ENCODE measurements at places on chromosomes 11 and 22.

DNA sequence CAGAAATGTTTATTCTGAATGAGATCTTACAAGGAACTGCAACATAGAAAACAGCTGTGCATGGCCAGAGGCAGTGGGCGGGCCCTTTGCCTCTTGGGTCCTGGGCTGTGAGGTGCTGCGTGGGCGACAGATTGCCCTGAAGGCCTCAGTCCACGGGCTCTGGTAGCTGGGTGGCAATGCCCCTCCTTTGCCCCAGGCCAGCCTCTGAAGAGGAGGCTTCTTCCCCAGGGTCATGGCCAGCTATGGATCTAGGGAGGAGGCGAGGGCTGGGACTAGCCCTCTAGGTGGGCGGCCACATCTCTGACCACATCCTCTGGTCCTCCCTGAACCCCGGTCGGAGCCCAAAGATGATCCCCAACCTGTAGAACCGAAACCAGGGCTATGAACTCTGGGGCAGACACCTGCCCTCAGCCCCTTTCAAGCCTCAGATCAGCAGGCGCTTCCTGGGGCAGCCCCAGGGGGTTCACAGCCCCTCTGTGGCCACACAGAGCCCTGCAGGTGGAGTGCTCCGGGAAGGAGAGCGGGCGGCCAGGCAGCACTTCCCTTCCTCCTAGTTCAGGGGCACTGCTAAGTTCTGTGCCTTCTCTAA lies 6.6 kb upstream of the CDC42BPG start:
- no peak for DNase-seq

DNA sequence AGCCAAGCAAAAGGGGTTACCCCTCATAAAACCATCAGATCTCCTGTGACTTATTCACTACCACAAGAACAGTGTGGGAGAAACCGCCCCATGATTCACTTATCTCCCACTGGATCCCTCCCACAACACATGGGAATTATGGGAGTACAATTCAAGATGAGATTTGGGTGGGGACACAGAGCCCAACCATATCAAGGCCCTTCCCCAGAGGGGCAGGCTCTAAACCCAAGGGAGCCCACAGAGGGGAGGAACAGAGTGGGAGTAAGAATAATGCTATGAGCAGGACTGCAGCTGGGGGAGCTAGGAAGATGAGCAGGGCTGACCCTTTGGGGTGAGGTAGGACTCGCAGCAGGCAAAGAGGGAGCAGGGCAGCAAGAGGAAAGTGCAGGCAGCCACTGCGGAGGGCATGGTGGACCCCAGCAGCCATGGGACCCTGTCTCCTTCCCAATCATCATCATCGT lies 59.3 kb downstream of the CD82 start:
- no peak for DNase-seq

- peak; percentile 51 for DNase-seq
Observed at GRCh38 chr22:38313384-38313955, 3.8 kb downstream of the CSNK1E start.

- no peak for DNase-seq
Observed at GRCh38 chr11:102012946-102013345, 34.3 kb upstream of the CFAP300 start.

DNA sequence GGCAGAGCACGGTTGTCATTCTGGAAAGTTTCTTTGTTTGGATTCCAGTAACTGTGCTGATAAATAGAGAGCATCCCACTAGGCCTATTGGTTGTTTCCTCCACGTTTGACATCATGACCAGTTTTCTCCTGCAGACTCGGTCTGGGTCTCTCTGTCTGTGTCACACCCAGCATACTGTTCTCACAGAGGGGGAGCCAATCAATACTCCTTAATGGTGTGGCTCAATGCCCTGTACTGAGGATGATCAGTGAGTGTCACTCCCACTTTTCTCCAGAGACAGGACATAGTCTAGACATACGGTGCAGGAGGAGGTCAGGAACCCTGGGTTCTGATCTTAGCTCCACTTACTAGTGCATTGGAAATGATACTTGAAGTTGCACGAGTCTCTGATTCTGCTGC lies 88.2 kb upstream of the BLID start:
- no peak for DNase-seq

DNA sequence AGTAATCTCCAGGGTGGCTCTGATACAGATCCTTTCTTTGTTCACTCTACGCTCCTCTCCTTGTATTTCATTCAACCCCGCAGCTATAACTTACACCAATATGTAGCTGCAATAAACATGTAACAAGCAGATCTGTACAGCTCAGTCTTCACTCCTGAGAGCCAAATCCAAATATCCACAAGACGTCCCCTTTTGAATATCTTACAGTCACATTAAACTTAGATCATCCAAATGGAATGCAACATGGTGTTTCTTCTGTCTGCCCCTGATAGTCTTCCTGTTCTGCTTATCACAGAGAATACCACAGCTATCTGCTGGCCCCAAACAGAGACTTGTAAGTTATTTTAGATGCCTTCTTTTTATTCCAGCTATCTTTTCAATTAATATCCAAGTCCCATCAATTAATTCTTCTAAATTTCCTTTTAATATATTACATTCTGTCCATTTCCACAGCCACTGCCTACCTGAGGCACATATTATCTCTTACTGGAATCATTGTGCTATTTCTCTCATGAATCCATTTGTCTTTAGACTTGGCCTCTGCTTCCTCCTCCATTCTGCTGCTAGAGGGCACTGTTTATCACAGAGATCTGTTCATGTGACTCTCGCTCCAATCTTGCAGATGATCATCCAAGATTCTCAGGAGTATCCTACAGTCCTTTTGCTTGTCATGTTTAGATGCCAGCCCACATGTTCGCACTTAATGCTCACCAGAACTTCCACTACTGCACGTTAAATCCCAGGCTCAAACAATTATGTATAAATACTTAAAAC lies 908.6 kb downstream of the NTM start:
- DNase-seq, result no peak

DNA sequence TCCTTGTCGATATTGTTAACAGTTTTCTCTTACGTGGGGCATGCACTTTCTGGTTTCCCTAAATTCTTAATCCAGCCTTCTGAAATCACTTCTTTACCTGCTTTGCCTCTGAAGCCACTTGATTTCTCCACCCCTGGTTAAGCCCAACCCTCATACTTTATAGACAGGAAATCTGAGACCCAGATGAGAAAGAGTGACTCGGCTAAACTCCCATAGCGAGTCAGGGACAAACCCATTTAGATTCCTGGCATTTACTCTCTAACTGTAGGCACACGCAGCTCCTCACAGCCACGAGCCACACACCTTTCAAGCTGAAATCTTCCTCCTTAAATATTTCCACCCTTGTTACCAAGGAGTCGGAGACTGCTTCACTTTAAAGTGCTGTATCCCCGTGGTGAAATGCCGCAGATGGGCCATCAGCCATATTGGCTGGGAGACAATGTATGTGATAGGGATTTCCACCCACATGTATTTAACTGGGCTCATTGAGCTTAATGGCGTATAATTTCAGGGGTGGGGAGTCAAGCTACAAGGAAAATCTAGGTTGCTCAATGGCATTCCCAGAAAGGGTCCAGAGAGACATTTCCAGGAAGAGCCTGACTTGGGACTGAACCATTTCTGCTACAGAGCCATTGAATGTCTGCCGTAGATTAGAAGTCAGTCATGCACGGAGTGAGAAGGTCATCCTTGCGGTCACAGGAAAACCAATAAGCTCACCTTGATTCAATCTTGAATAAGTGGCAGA lies 49.9 kb upstream of the GRK3 start:
- DNase-seq, result no peak

DNA sequence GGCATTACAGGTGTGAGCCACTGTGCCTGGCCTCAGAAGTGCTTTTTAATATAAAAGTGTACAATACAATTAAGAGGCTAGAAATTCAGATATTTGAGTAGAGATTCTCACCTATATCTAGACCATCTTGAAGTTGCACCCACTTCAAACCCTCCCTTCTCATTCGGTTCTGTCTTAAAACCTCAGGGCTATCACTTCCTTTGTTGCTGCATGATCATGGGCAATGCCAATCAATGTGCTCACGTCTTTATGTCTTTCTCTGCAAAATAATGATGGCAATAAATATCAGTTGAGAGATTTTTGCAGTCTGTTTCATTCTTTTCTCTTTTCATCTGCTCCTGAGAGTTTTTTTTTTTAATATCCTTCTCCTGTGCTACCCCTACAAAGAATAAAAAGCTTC lies 9.3 kb upstream of the NUP160 start:
- no peak for DNase-seq

DNA sequence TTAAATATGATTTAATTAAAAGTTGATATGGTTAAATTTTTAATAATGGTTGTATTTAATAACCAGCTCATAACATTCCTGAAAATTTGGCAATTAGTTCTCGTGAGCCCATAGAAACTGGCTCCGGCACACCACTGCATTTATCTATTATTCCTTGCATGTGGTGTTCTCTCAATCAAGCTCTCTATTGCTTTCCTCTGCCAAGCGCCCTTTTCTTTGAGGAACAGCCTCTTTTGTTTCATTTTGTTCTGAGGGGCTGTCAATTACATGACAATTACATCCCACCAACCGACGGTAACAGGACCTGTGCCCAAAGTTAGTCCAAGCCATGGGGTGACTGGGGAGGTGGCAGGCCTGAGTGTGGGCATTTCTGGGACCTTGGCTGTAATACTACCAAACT lies 8.1 kb downstream of the C11orf91 start:
- DNase-seq, result no peak

- no peak for DNase-seq
Observed at GRCh38 chr11:119992171-119993051, 145.5 kb downstream of the TRIM29 start.

DNA sequence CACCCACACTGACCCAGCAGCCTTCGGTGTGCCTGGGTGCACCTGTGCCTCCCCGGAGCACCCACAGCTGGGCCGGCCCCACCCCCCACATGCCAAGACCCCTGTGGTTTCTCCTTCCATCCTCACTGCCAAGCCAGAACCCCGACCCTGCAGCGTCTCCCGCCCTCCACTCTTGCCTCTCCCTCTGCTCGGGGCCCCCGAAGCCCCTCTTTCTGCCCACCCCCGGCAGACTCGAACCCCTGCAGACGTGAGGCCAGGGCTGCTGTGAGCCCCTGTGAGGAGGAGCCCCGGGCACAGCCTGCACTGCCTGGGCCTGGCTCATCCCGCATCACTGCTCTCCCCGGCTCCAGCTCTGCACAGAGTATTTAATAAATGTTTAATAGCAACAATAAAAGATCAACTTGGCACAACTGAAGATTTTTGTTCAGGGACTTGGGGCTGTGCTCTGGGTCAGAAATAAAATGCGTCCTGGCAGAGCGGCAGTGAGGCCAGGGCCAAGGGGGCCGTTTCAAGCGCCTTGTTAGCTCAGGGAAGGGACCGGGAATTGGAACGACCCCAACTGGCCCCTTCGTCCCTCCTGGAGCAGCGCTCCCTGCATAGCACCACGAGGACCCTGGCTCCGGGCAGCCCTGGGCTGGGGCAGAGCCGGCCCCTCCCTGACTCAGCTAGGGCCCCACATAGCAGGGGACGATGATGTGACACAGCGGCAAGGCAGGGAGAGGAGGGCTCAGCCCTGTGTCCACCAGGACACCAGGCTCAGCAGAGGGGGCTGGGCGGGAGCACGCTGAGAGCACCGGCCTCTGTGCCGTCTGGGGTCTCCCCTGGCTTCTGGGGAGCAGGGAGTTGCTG lies 520.8 kb downstream of the BRD1 start:
- no peak for DNase-seq

DNA sequence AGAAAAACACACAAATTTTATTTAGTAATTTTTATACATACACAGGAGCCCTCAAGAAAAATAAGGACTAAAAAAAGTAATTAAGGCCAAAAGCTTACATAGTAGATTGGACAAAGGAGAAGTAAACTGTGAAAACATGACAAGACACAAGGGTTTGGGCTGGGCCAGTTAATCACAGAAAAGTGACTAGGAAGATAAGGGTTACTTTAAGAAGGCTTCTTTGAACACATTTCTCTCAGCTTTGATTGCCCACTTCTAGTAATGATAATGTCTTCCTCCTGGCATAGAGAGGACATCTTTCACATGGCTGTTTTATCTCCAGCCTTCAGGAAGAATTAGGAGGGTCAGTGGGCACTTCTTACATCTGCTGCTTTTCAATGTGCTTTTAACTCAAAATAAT lies 3.4 kb downstream of the RNF141 start:
- no peak for DNase-seq

- no peak for DNase-seq
Observed at GRCh38 chr11:119052163-119052814, 4.7 kb downstream of the HYOU1 start.

DNA sequence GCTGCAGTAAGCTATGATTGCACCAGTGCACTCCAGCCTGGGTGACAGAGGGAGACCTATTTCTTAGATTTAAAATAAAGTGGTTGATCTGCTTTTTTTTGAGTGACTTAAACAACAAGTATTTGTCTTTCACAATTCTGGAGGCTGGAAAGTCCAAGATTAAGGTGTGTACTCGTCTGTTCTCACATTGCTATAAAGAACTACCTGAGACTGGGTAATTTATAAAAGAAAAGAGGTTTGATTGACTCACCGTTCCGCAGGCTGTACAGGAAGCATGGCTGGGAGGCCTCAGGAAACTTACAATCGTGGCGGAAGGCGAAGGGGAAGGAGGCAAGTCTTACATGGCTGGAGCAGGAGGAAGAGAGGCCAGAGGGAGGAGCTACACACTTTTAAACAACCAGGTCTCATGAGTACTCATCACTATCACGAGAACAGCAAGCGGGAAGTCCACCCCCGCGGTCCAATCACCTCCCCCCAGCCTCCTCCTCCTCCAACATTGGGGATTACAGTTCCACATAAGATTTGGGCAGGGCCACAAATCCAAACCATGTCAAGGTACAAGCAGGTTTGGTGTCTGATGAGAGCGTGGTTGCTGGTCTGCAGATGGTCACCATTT lies 19.7 kb upstream of the OSBPL5 start:
- DNase-seq, result no peak

- DNase-seq, result no peak
Observed at GRCh38 chr22:25318081-25318823, 98.8 kb downstream of the CRYBB2 start.
